ENCODE measurements at places on chromosomes 12 and 14.

DNA sequence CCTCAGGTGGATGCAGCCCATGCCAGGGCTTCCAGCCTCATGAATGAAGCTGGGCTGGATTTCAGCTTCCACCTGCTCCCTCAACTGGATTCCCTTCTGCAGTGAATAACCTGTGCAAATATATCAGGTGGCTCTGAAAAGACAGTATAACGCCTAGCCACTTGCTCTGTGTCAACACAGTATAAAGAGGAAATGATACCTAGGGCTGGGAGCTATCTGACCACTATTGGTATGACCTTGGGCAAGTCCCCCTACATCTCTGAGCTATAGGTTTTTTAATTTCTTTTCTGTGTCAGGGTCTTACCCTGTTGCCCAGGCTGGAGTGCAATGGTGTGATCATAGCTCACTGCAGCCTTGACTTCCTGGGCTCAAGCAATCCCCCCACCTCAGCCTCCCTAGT, 19.8 kb downstream of the ISM2 start:
- DNase-seq, result no peak

- no peak for DNase-seq
Measured at GRCh38 chr12:91094032-91094662, 17.1 kb downstream of the LUM start.

GRCh38 chr12:26276709-26277108, 81.3 kb downstream of the SSPN start:
- DNase-seq, result no peak

DNA sequence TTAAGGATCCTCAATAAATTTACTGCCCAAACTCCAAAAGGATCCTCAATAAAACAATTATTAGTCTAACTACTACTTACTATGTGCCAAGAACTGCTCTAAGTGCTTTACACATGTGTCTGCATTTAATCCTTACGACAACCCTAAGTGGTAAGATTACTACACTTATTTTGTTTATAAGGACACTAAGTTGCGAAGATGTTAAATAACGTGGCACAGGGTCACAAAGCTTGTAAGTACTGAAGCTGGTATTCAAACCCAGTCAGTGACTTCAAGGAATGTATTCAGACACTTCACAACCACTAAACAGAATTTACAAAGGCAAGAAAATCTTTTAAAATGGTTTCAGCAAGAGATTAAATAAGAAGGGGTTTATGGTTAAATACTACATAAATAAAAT, 13.0 kb downstream of the FERMT2 start:
- DNase-seq, result no peak

DNA sequence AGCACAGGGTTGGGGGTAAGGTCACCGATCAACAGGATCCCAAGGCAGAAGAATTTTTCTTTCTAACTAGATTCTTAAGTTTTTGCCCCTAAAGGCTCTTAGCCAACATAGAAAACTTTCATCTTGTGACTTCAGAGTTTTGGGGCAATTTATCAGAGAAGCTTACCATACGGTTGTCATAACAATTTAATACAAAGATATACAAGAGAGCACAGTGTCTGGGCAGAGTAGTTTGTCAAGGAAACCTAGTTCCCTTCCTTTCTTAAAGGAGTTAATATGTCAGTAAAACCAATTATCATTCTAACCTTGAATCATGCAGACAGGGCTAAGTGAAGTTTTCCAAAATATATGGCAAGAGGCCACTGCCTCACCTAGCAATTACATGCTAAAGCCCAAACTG, 18.4 kb downstream of the NR2C1 start:
- no peak for DNase-seq

- DNase-seq, result no peak
Measured at GRCh38 chr14:93003945-93004698, 81.2 kb downstream of the CHGA start.

GRCh38 chr14:95835121-95835730, 41.4 kb upstream of the TUNAR start:
- no peak for DNase-seq

- DNase-seq, result no peak
Measured at GRCh38 chr12:55899082-55899481, 28.6 kb downstream of the PYM1 start.

- DNase-seq, result no peak
Measured at GRCh38 chr12:130200445-130200844, 38.2 kb downstream of the FZD10 start.

DNA sequence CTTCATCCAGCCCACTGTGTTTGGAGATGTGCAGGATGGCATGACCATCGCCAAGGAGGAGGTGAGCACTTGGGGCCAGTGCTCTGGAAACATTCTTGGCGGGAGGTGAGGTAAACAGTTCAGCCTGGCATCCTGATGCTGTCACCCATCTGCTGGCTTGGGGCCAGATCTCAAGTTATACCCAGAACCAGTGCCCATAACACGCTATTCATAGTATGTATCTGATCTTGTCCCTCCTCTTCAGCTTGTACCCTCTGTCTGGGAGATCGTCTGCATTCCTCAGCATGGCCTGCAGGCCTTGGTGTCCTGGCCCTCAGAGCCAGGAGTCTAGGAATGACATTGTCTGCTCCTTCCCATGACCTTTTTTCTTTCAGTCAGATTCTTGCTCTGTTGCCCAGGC, 31.4 kb downstream of the ALDH2 start:
- no peak for DNase-seq

DNA sequence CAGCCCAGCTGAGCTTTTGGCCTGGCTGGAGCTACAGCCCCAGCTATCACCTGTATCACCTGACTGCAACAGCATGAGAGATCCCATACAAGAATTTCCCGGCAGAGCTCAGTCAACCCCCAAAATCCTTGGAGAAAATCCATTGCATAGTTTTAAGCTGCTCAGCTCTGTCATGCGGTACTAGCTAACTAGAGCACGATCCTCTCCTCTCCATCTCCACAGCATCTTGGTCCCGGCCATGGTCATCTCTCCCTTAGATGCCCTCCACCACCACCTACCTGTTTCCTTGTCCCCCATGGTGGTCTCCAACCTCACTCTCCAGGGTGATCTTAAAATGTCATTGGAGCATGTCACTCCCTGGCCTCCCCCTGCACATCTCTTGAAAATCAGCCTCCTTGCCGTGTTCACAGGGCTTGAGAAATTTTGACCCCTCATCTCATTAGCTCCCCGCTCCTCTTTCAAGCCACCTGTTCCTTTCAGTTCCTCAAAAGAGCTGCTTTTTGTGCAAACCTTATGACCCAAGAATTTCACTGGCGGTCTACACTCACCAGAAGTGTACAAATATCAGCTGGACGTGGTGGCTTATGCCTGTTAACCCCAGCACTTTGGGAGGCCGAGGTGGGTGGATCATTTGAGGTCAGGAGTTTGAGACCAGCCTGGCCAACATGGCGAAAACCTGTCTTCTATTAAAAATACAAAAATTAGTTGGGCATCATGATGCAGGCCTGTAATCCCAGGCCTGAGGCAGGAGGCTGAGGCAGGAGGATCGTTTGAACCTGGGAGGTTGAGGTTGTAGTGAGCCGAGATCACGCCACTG, 8.1 kb upstream of the CLMN start:
- no peak for DNase-seq

DNA sequence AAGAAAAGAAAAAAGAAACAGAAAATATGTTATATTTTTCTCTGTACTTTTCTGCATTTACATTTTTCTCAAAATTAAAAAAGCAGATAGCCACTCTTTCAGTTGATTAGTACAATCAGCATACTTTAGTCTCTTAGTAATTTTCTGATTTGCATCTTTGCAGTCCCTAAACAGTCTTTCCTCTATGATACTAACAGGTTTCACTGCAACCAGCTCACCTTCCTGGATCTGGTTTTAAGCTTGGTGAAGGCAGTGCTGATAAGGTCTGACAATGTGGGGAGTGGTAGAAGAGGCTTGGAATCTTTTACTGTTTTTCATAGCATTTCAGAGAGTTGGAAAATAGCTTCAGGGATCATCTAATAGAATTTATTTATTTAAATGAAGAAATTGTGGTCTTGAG, 457.6 kb downstream of the ZFP36L1 start:
- DNase-seq, result no peak

- no peak for DNase-seq
Measured at GRCh38 chr12:80709811-80710726, 2.6 kb downstream of the MYF6 start.

GRCh38 chr12:84361651-84362551, 550.7 kb downstream of the SLC6A15 start:
- no peak for DNase-seq

DNA sequence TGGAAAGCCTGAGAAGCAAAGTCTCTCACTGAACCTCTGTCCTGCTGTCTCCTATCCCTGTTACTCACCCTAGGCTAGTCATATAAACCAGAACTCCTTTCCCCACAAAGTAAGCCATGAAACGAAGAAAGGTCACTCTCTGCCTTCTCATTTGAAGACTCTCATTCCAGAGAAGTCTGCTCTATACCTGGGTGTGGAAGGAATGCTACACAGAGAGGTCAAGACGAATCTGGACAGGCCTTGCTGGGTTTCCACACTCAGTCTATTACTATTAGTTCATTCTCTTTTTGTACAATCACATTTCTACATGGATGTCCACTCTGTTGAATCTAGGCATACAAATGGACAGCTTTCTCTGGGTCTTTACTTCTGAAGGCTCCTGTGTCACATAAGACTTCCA, 2.4 kb upstream of the AEBP2 start:
- no peak for DNase-seq

GRCh38 chr12:59787610-59788009, 191.8 kb downstream of the SLC16A7 start:
- no peak for DNase-seq

GRCh38 chr12:22729957-22730443, 105.0 kb downstream of the ETNK1 start:
- no peak for DNase-seq

DNA sequence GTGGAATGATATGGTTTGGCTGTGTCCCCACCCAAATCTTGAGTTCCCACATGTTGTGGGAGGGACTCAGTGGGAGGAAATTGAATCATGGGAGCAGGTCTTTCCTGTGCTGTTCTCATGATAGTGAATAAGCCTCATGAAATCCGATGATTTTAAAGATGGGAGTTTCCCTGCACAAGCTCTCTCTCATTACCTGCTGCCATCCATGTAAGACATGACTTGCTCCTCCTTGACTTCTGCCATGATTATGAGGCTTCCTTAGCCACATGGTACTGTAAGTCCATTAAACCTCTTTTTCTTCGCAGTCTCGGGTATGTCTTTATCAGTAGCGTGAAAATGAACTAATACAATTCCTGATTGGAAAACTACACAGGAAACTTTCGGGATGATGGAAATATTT, 100.5 kb downstream of the TSHR start:
- no peak for DNase-seq

DNA sequence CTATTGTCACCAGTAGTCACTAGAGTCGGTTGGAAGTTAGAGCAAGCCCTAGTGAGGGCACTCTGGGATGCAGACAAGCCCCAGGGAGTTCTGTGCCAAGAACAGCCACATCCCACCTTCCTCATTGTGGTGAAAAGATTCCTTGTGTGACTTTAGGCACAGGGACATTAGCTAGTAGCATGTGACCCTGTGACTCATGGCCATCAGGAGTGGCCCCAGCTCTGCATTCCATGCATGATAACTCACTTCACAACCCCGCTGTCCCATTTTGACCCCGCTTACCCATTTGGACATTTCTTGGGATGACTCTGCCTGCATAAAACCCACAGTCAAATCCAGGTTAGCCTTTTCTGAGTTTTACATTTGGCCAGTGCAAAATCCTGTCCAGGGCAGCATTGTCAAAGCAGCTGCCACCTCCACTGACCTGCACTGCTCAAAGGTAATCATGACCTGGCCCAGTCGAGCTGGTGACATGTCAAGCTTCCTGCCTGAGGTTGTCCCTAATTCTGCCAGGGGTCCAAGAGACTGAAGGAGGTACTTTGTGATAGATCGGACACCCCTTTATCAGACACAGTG, 430.5 kb downstream of the DPF3 start:
- DNase-seq, result no peak

DNA sequence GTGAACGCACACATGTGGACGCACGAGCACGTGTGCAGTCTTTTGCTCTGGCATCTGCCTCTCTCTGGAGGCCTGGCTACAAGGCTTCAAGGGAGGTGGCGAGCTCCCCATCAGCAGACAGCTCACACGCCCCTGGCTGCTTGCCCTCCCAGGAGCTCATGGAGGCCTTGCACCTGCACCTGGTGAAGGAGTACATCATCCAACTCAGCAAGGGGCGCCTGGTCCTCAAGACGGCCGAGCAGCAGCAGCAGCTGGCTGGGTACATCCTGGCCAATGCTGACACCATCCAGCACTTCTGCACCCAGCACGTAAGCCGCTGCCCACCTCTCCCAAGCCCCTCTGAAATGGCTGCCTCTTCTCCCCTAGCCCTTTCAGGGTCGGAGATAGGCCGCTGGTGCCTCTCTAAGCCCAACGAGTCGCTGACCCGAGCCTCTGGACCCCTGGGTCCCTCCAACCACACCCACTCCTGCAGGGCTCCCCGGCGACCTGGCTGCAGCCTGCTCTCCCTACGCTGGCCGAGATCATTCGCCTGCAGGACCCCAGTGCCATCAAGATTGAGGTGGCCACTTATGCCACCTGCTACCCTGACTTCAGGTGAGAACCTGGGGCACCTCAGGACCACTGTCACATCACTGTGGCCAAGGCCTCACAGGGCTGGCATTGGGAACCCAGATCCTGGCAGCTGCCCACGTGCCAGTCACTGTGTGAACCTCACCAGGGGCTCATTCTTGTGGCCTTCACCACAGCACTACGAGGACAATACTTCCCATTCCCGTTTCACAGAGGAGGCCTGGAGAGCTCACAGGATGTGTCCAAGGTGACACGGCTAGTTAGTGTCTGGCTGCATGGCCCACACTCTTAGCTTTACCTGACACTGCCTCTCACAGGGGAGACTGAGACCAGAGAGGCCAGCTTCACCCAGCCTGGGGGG, 10.2 kb downstream of the TNFAIP2 start:
- DNase-seq, result no peak

GRCh38 chr12:91778091-91778832, 367.4 kb downstream of the BTG1 start:
- DNase-seq, result no peak

GRCh38 chr12:109892748-109893147, 7.3 kb upstream of the TCHP start:
- no peak for DNase-seq

DNA sequence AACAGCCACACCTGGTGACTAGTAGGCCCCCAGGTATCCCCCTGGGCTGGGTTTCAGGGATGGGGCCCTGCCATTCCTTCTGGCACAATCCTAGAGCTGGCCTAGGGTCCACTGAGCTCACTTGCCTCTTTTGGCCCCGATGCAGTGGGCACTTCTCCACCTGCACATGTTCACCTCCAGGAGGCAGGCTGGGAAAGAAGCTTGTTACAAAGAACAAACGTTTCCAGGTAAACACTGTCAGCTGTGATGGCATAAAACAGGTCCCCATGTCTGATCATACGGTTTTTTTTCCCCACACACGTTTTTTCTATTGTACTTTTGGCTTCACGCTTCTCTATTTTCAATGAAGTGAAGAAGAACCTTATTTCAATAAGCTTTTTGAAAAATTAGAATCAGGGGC, 15.8 kb upstream of the HVCN1 start:
- DNase-seq, result no peak

GRCh38 chr12:49534731-49535278, 4.0 kb upstream of the KCNH3 start:
- no peak for DNase-seq

- no peak for DNase-seq
Measured at GRCh38 chr12:94263905-94264561, 115.7 kb downstream of the PLXNC1 start.
